Left hindlimb (tissue), 1 donor: ENCODE measurements at places on chromosomes 5 and 9.

DNA sequence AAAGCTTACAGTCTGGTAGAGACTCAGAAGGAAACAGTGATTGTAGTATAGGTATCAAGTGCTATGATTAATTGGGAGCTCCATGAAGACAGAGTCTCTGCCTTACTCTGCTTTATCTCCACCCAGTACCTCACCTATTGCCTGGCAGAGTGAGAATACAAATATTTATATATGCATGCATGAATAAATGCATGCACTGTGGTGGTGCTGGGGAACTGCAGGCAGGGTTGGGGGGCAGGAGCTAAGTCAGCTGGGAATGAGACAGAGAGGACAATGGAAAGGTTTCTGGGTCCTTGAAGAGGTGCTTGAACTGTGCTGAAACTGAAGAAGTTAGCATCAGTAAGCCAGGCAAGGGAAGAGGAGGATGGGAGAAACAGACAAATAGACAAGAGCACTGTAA, 80.8 kb upstream of the PPP2R2B start:
- DNase-seq, result no peak

- no peak for DNase-seq
These were observed 152.4 kb downstream of the RAPGEF6 start for GRCh38 chr5:131482617-131483016.

- DNase-seq, result no peak
These were observed 26.7 kb upstream of the SVEP1 start for GRCh38 chr9:110606179-110606790.

- no peak for DNase-seq
These were observed 44.7 kb downstream of the STOM start for GRCh38 chr9:121325387-121325786.

- no peak for DNase-seq
These were observed 228.0 kb upstream of the KIF2A start for GRCh38 chr5:62077823-62078550.
